ENCODE measurements at places on chromosomes 2 and 18.

DNA sequence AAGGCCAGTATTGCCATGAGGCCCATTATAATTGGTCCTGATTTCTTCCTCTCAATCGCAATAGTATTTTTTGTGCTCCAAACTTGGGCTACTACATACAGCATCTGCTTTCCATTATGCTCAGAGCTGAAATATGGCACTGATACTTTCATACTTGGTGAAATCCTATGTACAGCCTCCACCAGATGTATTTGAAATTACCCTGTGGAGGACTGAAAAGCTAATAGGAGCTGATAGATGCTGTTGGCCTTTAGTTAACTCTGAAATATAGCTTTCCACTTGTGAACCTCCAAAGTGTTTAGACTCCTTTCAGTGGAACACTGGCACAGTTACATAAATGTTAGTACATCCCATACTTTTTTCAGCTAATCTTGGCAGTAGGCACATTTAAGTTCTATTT is 205.7 kb downstream of the NEDD4L start:
- no peak for DNase-seq

- DNase-seq, result no peak
These were observed 116.8 kb downstream of the NDUFA10 start for GRCh38 chr2:239908308-239908707.

DNA sequence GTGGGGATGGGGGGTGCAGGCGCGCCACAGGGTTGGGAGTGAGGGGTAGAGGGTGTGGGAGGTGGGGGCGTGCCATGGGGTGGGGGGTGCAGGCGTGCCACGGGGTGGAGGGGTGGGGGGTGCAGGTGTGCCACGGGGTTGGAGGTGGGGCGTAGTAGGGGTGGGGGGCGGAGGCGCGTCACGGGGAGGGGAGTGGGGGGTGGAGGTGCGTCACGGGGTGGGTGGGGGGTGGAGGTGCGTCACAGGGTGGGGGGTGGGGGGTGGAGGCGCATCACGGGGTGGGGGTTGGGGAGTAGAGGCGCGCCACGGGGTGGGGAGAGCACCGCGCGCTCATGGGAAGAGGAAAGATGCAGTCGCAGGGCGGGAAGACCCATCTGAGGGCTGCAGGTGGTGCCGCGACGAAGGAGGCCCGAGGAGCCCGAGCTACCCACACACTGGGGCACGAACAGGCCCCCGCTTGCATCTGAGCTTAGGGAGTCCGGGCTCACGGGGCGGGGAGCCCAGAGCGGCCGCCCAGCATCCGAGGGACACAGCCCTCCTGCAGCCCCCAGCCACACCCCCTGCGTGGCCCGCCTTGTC is 37.5 kb downstream of the SNED1 start:
- DNase-seq, result peak; percentile 45

GRCh38 chr2:238240757-238241711 is 1.2 kb upstream of the HES6 start:
- DNase-seq, result no peak

- DNase-seq, result no peak
These were observed at the start of gene SLC25A52 for GRCh38 chr18:31760695-31761094. Gene SLC25A52 (minus strand): TSS chr18:31760880. CDS start chr18:31760661, 219 bp downstream.

DNA sequence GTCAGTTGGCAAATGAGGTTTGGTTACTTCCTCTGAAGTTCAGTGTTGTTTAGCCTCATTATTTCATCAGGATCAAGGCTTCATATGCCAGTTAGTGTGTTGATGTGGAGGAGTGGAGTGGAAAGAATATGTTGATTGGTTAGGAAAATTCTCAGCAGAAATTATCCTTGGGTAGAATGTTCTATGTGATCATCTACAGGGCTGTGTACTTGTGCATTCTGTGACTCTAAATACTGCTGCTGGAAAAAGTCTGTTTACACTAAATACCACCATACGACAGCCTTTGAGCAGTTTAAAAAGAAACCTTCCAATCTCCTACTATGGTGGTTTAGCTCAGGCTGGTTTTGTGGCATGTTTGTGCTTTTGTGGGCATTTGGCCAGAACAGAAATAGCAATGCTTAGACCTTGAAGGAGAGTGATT is 25.8 kb downstream of the CAB39 start:
- DNase-seq, result no peak

GRCh38 chr18:48020337-48021250 is 90.1 kb upstream of the SMAD2 start:
- no peak for DNase-seq

DNA sequence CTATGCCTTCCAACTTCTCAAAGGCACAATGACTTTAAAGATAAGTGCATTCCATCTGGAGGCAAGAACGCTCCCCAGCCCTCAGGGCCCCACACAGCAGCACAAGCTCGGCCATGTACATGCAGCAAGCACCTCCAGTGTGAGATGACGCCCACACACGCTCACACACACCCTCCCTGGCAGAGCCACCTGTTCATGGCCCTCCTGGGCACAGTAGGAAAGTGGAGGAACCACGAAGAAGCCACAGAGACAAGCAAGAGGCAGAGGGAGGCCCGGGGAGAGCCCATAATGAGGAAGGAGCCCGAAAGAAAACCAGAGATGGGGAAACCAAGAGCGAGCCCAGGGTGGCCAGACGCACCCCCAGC is 21.7 kb downstream of the BIN1 start:
- DNase-seq, result peak; percentile 75

DNA sequence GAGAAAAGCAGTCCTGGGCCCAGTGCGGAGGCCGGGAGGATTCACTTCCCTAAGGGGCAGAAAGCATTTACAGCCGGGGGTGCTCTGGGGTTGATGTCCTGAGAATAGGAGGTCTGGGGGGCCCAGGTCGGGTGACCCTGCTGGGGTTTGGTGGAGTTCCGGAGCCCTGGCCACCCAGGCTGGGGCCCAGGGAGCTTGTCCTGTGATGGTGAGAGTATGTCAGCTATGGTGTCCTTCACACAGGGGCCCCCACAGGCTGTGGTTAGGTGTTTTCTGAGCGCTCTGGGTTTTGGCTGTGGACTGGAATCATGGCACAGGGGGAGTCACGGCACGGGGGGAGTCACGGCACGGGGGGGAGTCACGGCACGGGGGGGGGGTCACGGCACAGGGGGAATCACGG is 54.5 kb upstream of the TMEM18 start:
- no peak for DNase-seq

GRCh38 chr2:201406077-201406662 is 45.1 kb downstream of the TRAK2 start:
- DNase-seq, result no peak

GRCh38 chr2:148896136-148896535 is 21.1 kb downstream of the KIF5C start:
- no peak for DNase-seq

GRCh38 chr2:195395362-195395761 is 261.7 kb upstream of the SLC39A10 start:
- DNase-seq, result no peak

DNA sequence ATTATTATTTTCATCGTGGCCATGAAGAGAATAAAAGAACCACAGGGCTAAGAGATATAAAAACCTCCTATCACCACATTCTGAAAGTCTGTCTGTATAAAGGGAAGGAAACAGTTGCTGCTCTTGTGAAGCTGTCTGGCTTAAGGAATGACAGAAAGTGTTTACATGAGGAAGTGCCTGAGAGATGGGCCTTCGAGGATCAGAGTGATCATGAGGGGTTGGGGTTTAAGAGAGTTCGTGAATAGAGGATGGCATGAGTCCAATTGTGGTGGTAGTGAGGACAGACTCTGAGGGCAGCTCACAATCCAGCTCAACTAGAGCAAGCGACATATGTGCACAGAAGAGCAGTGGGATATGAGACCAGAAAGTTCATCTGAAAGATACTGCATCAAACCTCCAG is 65.8 kb upstream of the PIEZO2 start:
- DNase-seq, result no peak

- DNase-seq, result no peak
These were observed 52.5 kb upstream of the TRIM43 start for GRCh38 chr2:95539290-95539689.

- DNase-seq, result peak; percentile 44
These were observed 35.0 kb downstream of the RTN4 start for GRCh38 chr2:55014962-55015939.

- no peak for DNase-seq
These were observed 41.7 kb downstream of the INPP5D start for GRCh38 chr2:233101816-233102215.

DNA sequence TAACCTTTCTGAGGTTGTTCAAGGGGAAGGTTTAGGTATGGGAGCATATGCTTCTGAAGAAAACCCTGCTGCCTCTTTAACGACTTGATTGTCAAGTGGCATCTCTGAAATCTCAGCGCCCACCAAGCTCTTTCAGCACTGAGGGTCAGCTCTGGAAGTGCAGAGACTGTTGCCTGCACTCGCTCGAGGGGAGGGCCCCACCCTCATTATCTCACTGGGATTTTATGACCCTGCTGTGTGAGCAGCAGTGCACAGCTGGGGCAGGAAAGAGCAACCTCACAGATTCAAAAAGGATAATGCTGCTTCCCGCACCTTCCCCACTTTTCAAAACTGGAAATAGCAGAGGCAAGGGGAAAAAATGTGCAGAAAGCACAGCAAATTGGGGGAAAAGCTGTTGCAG is 56.9 kb upstream of the SPRED2 start:
- no peak for DNase-seq

DNA sequence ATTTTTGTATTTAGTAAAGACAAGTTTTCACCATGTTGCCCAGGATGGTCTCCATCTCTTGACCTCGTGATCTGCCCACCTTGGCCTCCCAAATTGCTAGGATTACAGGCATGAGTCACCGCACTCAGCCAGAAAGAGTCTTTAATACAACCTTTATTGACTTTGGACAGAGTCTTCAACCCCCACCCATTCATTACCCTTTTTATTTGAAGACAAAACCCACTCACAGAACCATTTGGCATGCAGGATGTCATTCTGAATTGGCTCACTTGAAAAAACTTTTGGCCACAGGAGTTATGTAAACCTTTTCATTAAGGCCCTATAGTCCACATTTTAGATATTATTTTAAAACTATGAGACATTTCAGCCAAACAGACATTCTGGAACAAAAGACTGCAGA is 217.9 kb upstream of the RND3 start:
- no peak for DNase-seq

GRCh38 chr2:210626849-210627248 is 70.5 kb downstream of the CPS1 start:
- no peak for DNase-seq

- DNase-seq, result no peak
These were observed 184.8 kb downstream of the LNPK start for GRCh38 chr2:175817221-175817620.

- DNase-seq, result no peak
These were observed 112.8 kb upstream of the TMEFF2 start for GRCh38 chr2:192307530-192307929.

DNA sequence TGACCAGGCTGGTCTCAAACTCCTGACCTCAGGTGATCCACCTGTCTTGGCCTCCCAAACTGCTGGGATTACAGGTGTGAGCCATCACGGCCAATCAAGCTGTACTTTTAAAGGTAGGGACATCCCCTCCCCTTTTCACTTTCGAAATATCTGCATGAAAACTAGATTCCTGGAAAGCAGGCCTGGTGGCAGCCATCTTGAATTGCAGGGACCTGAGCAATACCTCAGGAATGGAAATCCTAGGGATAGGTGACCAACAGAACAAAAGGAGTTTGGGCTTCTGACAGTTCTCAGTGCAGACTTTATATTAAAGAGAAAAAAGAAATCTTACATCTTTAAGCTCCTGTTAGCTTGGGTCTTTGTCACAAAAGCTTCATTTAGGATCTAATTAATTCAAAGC is 62.6 kb downstream of the KLF7 start:
- no peak for DNase-seq

DNA sequence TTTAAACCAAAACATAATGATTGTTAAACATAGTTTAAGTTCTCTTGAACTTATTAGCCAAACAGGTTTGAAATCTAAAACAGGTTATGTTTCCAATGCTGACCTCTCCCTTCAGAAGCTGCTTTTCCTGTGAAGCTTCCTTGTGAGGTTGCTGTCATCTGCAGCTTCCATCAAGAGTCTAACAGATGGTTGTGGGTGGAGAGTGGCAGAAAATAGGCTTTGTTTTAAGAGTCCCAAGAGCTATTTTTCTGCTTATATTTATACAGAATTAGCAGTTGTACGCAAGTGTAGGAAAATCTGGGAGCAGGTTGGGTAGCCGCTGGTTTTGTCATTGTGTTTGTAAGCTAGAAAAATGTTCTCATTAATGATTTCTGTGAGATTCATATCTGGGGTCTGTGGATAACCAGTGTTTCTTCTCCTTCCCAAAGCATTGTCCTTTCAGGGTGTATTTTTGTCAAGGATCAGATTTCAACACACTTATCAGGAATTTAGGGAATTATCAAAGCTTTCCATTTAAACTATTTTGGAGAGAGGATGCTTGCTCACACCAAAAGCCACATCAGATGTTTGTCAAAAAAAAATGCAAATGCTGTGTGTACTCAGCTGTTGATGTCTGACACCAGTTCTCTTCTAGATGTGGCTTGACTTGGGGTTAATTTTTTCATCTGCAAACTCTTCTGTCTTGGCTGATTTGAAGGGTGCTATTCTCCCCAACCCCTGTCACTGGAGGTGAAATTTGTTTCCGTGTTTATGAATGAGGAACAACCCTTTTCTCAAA is 78.1 kb upstream of the KIF5C start:
- no peak for DNase-seq

GRCh38 chr2:218271865-218272530 is 1.7 kb downstream of the PNKD start:
- no peak for DNase-seq

DNA sequence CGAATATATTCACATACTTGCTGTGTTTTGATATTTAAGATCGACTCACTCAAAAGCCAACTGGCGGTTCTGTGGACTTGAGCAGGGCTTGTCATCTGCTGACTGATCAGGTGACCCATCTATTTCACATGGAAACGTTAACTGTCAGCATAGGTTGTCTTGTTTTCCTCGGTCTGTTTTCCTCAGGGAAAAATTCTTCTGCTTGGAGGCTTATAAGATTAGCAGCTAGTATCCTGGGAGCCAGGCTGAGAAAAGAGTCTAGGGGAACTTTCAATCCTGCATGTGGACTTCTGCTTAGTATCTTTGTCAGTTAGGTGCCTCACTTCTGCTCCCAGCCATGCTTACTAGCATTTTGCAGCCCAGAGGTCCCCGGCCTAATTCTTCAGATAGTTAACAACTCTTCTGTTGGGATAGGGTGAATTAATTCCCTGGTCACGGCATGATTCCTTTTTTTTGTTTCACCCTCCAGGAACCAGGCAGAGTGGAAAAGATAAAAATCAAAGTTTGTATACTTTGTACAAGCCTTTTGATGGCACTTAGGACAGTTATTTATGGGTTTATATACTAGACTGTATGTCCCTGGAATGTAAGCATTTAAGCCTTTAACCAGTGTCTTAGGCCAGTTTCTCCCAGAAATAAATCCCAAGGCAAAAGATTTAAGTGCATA is 226.0 kb downstream of the GULP1 start:
- no peak for DNase-seq

Data from activated CD8-positive, alpha-beta T cell treated with anti-CD3 and anti-CD28 coated beads for 36 hours (primary cell).